Epithelial cell of proximal tubule (primary cell): ENCODE measurements at places on chromosomes 1 and 21.

DNA sequence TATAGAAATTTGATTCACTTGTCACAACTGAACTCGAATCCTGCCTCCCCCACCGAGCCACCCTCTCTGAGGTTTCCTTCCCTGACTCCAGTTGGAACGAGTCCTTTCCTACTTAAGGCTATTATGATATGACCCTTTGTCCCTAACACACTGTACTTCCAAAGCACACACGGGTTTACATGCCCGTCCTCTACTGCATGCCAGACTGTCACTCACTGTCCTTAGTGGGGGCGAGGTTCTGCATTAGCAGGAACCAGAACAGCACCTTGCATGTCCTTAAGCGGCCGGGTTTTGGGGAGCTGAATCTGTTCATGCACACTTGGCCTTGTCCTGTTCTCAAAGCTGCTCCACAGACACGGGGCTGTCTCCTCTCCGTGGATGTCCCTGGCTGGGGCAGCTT is 164.6 kb upstream of the KCNJ6 start:
- DNase-seq: no peak

GRCh38 chr1:41689139-41689538 is 204.7 kb upstream of the EDN2 start:
- DNase-seq: no peak

GRCh38 chr1:26693599-26694572 is 1.9 kb upstream of the ARID1A start:
- no peak for DNase-seq

GRCh38 chr1:245576323-245576722 is 421.5 kb downstream of the KIF26B start:
- no peak for DNase-seq

GRCh38 chr1:109661391-109661790 is 5.5 kb downstream of the GSTM4 start:
- DNase-seq: no peak

- no peak for DNase-seq
These were observed 48.0 kb downstream of the PDE4B start for GRCh38 chr1:65840683-65841082.

DNA sequence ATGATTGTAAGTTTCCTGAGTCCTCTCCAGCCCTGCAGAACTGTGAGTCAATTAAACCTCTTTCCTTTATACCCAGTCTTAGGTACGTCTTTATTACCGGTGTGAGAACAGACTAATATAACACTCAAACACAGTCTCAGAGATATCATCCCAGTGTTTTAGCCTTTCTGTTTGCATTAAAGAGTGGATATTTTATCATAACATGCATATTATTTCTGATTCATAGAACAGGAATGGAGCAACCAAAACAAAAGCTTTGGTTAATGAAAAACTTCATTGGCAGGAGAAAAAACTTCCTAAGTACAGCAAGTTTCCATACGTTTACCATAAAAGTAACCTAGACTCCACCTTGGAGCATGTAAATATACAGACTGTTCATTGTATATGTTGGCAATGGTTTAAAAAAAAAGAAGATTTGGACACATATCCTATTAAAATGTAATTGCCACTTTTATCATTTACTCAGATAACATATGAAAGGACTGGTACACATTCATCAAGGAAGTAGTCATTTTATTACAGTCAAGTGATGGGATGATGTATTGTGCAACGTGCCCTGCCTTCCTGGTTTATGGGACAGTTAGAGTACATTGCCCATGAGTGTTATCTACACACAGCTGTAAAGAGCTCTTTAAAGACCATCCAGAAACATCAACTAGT is 144.8 kb downstream of the ETS2 start:
- no peak for DNase-seq

DNA sequence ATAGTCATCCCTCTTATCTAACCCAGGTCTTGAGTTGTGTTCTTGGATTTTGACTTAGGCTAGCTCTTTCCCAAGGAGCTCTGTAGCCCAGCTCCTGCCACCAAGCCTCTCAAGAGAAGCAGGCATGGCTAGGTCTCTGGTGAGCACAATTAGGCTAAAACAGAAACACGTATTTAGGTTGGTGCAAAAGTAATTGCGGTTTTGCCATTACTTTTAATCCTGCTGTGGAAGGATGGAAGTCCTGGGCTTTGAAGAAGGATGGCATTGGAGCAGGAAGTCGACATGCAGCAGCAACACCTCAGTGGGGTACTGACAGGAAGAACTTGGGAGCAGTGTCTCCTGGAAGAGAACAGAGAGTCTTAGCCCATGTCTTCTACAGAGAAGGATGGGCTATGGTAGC is 80.0 kb upstream of the CCDC190 start:
- DNase-seq: no peak
